ENCODE measurements at places on chromosomes 16 and 17.
A peak's percentile ranks its signal among the peaks of the same experiment; 100 is the strongest.

GRCh38 chr16:79607587-79607986 lies 7.0 kb upstream of the MAF start:
- no peak for DNase-seq

- no peak for DNase-seq
Measured at GRCh38 chr17:78272914-78273258, 41.5 kb downstream of the TMEM235 start.

GRCh38 chr16:89064606-89065457 lies 28.8 kb upstream of the ACSF3 start:
- DNase-seq: no peak

- no peak for DNase-seq
Measured at GRCh38 chr16:3797473-3797872, 80.1 kb upstream of the TRAP1 start.

DNA sequence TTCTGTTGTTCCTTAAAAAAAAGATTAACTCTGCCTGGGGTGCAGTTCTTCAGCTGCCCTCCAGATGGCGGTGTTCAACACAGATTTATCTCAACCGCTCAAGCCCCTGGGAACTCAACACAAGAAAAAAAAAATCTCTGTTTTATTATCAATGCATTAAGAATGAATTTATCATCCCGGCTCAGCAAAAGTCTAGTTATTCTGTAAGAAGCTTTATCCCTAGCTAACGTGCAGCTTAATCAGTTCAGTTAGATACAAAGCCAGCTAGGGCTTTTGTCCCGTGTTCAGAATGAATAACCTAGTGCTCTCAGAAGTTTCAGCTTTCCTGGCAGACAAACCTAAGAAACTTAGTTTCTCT lies 475.9 kb upstream of the CCL2 start:
- DNase-seq: peak; percentile 49

DNA sequence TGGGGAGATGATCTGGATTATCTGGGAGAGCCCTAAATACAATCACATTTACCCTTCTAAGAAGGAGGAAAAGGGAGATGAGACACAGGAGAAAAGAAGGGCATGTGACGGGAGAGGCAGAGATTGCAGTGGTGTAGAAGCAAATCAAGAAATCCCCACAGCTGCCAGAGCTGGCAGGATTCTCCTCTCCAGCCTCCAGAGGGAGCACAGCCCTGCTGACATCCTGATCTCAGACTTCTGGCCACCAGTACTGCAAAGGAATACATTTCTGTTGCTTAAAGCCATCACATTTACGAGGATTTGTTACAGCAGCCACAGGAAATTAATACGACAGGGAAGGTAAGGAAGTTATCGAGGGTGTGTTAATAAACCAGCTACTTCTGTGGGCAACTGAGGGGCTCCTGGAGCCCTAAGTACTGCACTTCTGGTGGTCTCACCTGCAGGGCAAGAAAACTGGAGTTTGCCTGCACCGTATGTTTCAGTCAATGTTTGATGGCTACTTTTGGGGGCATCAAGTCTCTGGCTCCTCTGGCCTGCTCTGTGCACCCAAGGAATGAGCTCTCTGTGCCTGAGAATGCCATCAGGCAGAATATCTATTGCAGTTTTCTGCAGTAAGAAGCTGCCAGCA lies 22.9 kb upstream of the CDH13 start:
- DNase-seq: no peak

DNA sequence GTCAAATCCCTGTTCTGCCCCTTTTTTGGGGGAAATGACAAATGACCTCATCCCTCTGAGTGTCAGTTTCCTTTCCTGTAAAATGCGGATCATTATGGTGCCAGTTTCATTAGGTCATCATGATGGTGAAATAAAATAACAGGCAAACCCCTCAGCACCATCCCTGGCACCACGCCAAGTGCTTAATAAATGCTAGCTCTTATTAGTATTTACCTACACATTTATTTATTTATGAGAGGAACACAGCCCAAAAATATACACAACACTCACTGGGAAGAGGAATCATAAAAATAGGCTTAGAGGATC lies 28.6 kb upstream of the GPRC5B start:
- DNase-seq: no peak

DNA sequence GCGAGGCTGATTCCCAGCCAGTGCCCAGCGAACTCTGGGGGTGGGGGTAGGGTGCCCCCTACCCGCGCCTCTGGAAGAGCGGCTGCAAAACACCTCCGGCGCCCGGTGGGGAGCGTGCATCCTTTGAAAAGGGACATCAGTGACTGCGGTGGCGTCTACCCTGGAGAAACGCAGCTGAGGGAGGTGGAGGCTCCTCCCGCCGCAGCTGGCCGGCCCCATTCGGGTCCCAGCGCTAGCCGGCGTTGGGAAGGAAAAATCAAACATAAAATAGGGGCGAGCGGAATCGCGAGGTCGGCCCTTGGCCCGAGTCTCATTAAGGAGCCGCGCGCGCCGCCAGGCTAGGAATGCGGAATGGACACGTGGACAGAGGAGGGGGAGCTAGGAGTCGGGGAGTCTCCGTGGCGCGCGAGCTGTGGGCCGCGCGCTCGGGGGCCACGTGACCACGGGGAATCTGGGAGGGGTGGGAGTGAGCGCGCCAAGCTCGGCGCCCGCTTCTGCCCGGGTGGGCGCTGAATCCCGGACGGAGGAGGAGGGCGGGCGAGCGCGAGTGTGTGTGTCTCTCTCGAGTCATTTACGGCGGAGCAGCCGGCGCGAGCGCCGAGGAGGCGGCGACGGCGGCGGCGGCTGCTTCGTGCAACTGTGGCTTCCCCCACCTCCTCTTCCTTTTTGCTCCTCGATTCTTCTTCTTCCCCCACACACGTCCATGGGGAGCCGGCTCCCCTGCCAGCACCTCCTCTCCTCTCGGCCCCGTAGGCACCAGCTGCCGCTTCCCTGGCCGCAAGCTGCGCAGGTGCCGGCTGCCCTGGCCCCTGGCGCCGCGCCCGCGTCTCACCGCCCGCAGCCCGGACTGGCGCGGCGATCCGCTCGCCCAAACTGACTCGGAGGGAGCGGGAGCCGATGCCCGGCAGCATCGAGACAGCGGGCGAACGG lies at the start of gene TMEM132E:
TSS of gene TMEM132E (plus strand) at position 566 of the 930 bp plus-strand sequence. CDS start 1,495 bp downstream, outside the sequence.
- DNase-seq: no peak

DNA sequence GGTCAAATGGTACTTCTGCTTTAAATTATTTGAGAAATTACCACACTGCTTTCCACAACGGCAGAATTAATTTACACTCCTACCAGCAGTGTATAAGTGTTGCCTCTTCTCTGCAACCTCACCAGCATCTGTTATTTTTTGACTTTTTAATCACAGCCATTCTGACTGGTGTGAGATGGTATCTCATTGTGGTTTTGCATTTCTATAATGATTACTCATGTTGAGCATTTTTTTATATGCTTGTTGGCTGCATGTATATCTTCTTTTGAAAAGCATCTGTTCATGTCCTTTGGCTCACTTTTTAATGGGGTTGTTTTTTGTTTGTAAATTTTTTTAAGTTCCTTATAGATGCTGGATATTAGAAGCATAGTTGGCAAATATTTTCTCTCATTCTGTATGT lies 446.7 kb downstream of the PMP22 start:
- no peak for DNase-seq

DNA sequence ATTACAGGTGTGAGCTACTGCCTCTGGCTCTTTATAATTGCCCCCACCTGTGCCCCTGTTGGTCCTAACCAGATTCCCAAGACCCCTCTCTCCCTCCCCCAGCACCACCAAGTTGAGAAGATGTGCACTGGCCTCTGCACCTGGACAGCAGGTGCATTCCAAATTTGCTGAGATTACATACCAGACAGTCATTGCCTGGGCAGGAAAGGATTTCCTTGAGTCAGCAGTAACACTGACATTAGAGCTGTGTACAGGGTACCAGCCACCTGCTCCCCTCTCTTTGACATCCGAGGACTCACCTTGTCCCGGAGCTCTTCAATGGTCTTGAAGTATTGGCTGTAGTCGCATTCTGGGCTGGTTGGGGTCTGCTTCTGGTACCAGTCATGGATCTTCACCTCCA lies 659 bp downstream of the KRT15 start:
- no peak for DNase-seq

DNA sequence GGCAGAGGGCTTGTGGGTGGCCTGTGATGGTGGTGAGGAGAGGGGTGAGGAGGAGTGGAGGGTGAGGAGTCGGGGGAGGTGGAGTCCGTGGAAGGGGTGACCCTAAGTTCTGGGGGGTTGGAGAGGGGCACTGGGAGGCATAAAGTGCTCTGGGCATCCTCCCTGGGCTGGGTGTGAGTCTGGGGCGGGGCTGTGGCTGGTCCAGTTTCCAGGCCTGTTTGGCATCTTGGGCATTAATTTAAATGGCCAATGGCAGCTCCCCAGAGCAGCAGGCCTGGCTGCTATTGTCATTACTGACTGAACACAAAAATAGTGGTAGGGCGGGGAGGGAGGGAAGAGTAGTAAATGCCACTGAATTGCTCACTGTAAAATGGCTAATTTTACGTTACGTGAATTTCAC lies 7.7 kb upstream of the ARHGAP23 start:
- no peak for DNase-seq

DNA sequence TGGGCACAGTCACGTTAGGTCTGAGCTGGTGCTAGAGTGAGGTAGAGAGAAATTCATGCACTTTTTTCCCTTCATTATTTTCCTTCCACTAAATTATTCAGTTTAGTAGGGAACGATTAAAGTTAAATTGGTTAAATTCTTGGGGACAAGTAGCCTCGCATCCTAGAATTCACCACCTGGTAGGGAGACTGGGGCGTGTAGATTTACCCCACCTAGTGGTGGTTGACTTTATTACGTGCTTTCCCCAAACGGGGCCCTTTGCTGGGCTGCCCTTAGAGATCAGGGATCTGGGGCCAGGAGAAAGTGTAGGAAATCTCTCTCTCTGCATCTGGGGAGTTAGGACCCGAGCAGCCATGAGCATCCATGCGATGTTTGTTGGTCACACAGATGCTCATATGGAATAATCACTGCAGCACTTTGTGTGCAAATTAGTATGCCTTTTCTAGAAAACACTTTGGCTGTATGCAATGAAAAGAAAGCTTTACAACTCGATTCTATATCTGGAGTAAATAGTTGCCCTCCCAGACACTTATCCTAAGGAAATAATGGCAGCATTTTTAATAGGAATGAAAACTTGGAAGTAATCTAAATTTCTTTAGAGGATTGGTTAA lies 107.0 kb downstream of the PLCG2 start:
- DNase-seq: no peak

GRCh38 chr16:75627851-75628250 lies 4.8 kb upstream of the ADAT1 start:
- DNase-seq: no peak

GRCh38 chr17:80471922-80472321 lies 4.5 kb downstream of the NPTX1 start:
- no peak for DNase-seq

DNA sequence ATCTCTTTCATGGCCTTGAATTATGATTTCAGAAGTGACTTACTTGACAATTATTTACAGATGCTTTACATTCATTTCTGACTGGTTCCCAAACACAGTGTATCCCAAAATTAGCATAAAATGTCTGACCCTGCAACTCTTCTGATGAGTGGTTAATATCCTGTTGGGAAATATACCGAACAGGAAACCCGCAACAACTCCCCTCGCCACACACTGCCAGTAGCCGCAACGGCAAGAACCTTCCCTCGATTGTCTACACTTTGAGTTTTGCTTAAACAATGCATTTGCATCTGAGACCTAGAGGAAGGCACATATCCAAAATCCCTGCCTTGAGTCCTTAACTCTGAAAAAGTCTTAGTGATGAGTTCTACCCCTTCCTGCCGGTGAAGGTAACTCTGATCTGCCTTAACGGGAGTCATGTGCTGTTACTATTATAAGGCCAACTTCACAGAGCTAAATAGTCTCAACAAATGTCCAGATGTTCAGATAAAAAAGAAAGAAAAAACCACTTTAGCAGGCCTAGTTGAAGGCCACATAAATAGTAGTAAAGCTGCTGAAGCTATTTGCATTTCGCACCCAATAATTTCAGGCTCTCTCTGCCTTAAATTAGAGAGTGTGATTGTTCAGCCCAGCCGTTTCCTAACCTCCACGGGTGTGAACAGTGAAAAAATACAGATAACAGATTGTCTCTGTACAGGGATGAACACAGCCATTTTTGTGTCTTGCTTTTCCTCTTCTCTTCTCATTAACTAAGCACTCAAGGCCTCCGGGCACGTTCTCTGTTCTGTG lies 321.1 kb downstream of the HS3ST3B1 start:
- DNase-seq: no peak

DNA sequence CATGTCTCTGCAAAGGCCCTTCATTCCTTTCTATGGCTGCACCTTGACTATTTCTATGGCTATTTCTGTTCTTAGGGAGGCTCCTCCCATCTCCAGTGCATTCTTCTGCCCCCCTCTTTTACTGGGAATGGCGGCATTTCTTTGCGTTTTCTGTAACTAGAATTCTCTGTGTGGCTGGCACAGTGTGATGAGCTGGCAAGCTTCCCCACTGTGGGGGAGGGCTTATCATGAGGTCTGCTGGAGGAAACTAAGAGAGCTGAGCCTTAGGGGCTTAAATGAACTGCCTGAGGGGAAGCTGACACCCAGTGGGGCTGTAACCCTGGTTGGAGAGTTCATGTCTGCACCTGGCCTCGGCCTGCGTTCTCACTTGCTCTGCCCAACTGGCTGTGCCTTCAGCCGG lies 1.5 kb upstream of the CARD14 start:
- no peak for DNase-seq

DNA sequence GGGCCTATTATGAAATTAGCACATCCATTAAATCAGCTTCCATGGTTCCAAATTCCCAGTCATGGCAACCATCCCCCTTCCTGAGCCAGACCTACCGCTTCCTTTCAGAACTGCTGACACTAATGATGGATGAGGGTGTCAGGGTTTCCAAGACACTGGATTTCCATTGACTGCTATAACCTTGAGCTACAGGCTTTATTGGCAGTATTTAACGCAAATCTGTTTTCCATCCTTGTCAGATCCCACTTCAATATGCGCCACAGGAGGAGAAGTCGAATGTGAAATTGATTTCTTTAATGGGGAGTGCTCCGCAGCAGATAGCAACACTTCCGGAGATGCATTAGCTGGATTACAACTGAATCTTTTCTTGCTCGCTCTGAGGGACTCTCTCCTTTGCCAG lies 197.1 kb downstream of the HS3ST4 start:
- no peak for DNase-seq

DNA sequence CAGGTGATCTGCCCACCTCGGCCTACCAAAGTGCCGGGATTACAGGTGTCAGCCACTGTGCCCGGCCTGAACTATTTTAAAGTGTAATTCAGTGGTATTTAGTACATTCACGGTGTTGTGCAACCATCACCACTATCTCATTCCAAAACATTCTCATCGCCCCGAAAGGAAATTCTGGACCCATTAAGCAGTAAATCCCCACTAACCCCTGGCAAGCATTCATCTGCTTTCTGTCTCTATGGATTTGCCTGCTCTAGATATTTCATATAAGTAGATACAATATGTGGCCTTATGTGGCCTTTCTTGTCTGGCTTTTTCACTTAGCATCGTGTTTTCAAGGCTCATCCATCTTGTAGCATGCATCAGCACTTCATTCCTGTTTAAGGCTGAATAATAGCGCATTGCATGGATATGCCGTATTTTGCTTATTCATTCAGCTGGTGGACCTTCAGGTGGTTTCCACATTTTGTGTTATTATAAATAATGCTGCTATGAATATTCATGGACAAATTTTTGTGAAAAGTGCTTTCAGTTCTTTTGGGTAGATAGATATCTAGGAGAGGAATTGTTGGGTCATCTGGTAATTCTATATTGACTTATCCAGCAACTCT lies 8.4 kb upstream of the HERPUD1 start:
- no peak for DNase-seq

- DNase-seq: no peak
Measured at GRCh38 chr17:50289991-50290702, 15.9 kb downstream of the TMEM92 start.

Measured in stimulated activated effector memory CD8-positive, alpha-beta T cell treated with anti-CD3 and anti-CD28 coated beads, Interleukin-12 subunit alpha, Interleukin-12 subunit beta, amount 100 ng/mL, for 72 hours (primary cell).